ENCODE measurements at places on chromosomes 7 and 10.

GRCh38 chr10:116311706-116312490 lies 12.3 kb upstream of the CCDC172 start:
- DNase-seq = no peak

- no peak for DNase-seq
These were observed 39.1 kb upstream of the PARD3 start for GRCh38 chr10:34854147-34854601.

DNA sequence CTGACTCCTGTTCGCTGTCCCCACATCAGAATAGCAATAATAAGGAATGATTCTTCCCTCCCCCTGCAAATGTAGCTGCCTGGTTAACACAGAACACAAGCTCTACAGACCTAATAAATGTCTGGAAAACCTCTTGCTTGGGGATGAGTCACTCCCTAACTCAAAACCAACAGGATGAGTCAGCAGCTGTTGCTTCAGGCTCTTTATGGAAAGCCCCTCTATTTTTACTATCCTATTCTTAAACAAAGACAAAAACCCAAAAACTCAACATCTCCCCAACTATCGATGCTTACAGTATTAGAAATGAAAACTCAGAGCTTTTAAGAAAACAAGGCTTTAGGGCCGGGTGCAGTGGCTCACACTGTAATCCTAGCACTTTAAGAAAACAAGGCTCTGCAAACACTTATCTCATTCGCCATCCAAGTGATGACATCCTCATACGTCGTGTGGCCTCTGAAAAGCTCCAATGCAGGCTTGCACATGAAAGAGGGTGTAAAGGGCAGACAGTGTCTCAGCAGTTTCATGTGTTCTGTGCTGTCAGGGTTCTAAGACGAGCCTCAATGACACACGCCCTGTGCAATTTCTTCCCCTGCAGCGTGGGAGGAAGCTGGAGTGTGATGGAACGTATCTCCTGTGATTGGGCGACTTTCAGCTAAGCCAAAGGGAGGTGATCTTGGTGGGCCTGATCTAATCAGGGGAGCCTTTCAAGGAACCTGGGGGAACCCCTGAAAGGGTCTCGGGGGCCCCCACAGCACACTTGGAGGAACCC lies 70.1 kb downstream of the AMZ1 start:
- peak; percentile 48 for DNase-seq

GRCh38 chr10:100528921-100529474 lies 673 bp downstream of the NDUFB8 start:
- DNase-seq = no peak

- no peak for DNase-seq
These were observed 605.4 kb upstream of the NRP1 start for GRCh38 chr10:33939892-33940291.

DNA sequence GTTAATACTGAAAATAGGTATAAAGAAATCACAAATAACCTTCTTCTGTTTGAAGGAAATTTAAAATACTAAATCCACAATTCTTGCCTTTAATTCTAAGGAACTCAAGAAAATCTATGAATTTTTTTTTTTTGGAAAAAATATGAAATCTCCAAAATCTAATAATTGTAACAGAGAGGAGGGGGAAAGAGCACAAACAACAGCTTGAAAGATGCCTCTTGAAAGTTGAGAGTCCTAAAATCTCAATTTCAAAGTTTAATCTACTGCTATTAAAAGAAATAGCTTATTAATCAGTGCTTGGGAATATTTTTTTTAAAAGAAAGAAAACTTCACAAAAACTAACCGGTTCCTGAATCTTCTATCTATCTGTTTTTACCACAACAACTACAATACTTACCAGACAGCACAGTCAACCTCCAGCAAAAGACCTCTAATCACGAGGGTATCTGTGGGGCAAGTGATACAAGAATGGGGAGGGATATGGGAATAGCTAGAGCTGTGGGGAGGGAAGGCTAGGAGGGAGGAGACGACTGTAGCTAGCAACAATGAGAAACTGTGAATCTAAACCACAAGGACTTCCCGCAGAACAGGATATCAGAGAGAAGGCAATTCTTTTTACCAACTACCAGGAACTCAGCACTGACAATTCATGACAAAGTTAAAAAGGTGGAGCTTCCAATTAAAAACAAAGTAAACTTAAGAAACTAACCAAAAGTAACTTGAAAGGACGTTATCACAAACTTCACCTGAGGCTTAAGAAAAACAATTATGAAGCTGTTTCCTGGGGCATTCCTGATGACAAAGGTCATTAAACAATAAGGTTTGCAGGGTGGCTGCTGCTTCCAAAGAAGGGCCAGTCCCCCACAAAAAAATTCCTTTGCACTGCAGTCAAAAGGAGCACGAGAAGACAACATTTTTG lies at the start of gene USP54:
Gene USP54, minus strand, starts transcription at position 462 of the 919 bp plus-strand sequence. CDS start 15,684 bp downstream, outside the sequence.
- peak; percentile 17 for DNase-seq

DNA sequence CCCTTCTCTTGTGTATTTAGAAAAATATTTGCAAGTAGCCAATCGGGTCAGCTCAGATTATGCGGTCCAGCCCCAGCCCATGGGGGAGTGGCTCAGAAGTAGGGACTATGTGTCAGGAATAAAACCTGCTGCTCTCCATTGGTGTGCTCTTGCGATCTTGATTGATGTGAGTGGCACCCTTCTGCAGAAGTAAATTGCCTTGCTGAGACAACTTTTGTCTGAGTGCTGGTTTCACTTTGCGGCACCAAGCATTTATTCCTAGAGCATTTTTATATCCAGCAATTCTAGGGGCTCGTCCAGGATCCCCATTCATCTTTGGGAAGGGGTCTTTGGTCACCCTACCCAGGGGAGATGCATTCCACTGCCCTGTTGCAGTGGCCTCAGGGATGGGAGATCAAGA lies 26.1 kb upstream of the FAM221A start:
- no peak for DNase-seq

DNA sequence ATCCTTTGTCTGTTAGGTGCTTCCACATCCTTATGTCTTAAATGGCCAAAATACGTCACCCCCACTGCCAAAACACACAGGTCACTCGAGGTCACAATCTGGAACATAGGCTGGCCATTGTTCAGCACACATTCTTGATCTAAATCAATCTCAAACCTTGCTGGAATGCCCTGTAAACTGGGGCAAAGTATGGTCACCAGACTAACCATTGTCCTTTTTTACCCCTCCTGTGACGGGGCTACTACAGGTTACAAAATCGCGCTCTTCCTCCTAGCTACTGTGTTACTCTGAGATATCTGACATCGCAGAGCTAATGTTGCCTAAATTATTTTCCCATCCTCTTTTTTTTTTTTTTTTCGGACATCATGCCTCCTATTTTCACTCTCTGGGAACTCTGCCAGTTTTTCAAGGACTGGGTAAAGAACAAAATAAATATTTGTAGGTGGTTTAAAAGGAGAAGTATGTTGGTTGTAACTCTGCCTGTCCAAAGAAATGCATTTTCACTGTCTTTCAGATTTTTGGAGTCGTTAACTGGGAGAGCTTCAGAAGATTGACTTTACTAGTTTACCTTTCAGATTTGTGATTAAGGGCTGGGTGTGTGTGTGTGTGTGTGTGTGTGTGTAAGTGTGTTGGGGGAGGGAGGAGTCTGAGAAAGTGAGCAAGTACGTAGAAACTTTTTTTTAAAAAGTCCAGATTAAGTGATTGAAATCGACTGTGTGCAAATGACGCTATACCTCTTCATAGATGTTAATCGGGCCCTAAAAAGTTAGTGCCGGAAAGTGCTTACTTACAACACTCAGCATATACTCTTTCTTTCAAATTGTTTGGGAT lies 942 bp upstream of the KIAA1217 start:
- DNase-seq = no peak

GRCh38 chr10:70753841-70754621 lies 31.1 kb downstream of the TBATA start:
- no peak for DNase-seq

DNA sequence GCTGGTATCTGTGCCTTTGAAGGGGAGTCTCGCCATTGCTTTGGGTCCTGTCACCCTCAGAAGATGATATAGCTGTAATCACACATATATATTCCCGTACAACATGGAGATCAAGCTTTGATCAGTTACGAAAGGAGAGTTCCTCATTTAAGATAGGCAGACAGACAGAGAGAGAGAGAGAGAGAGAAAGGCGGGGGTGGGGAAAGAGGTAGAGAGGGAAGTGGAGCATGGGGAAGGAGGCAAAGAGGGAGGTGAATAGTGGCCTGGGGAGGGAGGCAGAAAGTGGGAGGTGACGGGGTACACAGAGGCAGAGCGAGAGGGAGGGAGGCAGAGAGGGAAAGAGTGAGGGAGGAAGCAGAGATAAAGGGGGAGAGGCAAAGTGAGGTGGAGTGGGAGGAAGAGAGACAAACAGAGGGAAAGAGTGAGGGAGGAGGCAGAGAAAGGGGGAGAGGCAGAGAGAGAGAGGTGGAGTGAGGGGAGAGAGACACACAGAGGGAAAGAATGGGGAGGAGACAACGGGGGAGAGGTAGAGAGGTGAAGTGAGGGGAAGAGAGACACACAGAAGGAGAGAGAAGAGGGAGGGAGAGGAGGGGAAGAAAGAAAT lies 44.6 kb upstream of the C1QL3 start:
- DNase-seq = no peak

DNA sequence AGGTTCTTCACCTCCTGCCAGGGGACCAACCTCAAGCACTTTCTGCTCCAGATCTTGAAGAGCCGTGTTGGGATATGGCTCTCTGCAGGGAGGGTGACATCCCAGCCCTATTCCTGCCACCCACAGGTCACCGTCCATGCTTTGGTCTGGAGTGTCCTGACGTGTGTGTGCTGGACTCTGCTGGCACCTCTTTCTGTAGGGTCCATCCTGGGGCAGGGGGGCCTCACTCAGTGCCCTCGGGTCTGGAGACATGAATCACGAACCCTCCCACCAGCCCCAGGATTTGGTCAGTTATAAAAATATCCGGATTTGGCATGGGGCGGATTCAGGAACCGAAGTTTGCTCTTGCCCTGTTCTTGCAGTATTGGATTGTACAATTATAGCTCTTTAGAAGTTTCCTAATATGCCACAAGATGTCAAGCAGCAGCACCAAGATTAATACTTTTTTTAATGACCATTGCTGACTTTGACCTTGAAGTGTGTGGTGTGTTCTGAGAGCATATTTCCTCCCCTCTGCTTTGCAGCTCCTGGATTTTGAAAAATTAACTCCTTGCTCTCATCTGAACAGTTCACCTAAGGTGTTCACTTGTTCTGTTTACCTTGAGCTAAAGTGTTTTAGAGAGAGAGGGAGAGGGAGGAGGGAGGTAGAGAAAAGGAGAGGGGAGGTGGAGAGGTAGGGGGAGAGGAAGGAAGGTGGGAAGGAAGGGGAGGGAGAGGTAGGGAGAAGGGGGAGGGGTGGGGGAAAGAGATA lies 95.4 kb upstream of the SHH start:
- DNase-seq = no peak

DNA sequence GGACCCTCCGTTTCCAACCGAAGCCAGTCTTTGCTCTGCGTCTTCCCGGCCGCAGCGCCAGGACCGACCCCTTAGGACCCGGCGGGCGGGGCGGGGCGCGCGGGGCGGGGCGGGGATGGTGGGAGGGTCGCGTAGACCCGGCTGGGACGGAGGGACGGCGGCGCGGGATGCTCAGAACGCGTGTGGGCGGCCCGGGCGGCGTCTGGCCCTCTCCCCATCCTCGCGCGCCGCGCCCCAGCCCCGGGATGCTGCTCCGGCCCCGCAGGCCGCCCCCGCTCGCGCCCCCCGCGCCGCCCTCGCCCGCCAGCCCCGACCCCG lies at the start of gene UTF1:
Gene UTF1, plus strand, starts transcription at position 174 of the 318 bp plus-strand sequence. Its CDS starts 72 bp downstream, at position 246.
- no peak for DNase-seq

DNA sequence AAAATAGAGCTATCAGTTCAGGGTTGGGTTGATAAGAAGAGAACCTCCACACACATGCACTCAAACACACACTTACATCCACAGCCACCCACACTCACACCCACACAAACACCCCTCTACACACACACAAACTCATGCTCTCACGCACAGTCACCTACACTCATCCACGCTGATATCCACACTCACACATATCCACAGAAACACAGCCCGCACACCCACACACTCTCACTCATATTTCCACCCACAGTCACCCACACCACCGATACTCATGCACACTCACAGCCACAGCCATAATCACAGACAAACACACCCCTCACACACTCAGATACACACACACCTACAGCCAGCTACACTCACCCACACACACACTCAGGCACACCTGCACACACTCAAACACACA lies 333.0 kb upstream of the TPK1 start:
- DNase-seq = no peak

DNA sequence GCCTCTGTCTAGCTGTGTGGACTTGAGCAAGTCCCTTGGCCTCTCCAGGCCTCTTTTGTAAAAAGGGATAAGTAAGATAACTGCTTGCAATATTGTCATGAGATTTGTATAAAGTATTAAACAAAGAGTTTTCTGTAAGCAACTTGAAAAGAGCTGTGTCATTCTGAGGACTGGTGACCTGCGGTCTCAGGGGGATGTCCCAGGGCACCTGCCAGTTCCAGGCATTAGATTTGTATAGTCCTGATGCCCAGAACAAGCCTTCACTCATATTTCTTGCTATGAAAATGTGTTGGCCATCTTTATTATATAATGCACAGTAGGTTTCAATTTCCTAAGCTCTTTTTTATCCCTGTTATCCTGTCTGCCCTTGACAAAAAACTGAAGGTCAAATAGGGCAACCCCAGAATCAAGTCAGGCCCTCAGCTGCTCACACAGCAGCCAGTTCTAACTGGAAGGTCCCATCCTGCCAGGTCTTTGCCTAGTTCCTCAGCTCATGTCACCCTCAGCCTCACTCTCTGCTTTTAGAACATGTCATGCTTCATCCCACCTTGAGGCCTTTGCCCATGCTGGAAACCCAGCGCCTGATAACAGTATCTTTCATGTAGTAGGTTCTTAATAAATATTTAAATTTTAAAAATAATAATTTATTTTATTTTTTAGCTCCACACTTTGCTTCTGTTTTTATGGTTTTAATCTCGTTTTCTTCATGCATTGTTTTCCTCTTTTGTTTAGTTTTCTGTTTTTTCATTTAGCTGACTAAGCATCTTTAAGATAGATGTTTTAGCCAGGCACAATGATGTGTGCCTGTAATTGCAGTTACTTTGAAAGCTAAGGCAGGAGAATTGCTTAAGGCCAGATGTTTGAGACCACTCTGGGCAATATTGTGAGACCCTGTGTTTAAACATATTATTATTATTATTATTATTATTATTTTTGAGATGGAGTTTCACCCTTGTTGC lies 87.5 kb upstream of the ZNF92 start:
- no peak for DNase-seq

DNA sequence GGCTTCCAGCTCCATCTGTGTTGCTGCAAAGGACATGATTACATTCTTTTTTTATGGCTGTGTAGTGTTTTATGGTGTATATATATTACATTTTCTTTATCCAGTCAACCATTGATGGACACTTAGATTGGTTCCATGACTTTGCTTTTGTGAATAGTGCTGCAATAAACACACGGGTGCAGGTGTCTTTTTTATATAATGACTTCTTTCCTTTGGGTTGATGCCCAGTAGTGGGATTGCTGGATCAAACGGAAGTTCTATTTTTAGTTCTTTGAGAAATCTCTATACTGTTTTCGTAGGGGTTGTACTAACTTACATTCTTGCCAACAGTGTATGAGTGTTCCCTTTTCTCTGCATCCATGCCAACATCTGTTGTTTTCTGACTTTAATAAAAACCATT lies 189.7 kb downstream of the ACTR3B start:
- no peak for DNase-seq

Measured in CD4-positive, alpha-beta T cell treated with Interleukin-6 at 100 ng/mL for 8 hours (primary cell).